NCI-H748 treated with DMSO at 0.1 percent for 48 hours (cell line): ENCODE measurements at places on chromosomes 11 and 22.
A peak's percentile ranks its signal among the peaks of the same experiment; 100 is the strongest.

DNA sequence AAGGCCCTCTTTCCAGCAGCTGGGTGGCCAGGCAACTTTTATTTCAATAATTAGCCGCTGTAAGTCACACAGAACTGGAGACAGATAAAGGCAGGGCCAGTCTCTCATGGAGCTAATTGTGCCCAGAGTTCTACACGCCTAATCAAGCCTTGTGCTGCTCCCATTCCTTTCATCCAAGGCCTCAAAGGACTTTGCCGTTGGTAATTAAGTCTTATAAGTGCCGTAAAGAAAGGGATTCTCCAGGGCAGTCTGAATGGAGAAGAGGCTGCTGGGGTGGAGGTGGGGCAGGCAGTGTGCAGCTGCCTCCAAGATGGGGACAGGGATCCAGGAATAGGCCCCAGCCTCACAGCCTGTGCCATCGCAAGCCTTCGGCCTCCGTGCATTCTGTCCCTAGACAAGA is 357.9 kb downstream of the TENM4 start:
- DNase-seq, result no peak

GRCh38 chr22:47695176-47695575 is 932.7 kb downstream of the TBC1D22A start:
- no peak for DNase-seq

DNA sequence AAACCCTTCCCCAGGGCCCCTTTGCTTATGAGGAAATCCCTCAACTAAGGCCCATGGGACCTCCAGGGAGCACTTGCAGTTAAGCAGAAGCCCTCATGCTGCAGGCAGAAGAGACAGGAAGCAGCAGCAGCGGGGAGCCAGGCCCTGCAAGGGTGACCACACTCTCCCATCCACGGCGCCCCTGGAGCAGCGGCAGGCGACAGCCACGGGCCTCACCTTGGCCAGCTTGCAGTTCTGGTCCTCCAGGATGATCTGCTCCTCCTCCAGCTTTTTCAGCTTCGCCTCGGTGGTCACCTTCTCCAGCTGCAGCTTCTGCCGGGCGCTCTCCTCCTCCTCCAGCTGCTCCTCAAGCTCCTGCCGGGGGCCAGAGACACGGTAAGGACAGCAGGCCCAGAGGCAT is 47.0 kb downstream of the APOL1 start:
- DNase-seq, result no peak

GRCh38 chr22:24093855-24094254 is 82.8 kb downstream of the CABIN1 start:
- DNase-seq, result no peak

DNA sequence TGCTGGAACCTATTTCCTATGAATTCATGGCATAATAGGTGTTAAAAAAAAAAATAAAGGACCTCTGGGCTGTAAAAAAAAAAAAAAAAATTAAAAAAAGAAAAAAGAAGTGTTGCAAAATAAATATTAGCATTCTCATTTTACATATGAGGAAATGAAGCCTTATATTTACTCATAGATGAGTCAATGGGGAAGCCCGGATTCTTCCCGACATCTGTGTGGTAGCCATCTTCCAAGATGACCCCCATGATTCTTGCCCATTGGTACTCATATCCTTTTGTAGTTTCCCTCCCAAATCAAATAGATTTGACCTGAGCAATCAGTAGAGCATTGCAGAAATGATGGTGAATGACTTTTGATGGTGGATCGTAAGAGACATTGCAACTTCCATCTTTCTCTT is 3.0 kb upstream of the SWAP70 start:
- DNase-seq, result no peak

- no peak for DNase-seq
Observed at GRCh38 chr11:12170984-12171383, 60.6 kb downstream of the MICAL2 start.

DNA sequence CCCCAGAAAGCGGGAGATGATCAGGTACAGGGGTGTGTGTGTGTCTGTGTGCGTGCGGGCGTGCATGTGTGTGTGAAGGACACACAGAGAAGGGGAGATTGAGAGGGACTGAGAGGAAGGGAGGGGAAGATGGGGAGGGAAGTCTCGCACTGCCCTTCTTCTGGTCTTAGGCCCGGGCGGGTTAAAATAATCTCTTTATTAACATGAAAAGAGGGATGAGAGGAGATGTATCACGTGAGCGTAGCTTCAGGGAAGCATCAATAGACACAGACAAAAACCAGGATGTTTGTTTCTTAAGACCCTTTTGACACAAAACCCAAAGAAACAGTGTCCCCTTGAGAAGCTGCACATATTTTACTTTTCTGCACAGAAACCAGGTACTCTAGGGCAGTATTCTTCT is 347.3 kb downstream of the BRD1 start:
- no peak for DNase-seq

- DNase-seq, result no peak
Observed at GRCh38 chr22:31229402-31230079, 17.4 kb downstream of the LIMK2 start.

DNA sequence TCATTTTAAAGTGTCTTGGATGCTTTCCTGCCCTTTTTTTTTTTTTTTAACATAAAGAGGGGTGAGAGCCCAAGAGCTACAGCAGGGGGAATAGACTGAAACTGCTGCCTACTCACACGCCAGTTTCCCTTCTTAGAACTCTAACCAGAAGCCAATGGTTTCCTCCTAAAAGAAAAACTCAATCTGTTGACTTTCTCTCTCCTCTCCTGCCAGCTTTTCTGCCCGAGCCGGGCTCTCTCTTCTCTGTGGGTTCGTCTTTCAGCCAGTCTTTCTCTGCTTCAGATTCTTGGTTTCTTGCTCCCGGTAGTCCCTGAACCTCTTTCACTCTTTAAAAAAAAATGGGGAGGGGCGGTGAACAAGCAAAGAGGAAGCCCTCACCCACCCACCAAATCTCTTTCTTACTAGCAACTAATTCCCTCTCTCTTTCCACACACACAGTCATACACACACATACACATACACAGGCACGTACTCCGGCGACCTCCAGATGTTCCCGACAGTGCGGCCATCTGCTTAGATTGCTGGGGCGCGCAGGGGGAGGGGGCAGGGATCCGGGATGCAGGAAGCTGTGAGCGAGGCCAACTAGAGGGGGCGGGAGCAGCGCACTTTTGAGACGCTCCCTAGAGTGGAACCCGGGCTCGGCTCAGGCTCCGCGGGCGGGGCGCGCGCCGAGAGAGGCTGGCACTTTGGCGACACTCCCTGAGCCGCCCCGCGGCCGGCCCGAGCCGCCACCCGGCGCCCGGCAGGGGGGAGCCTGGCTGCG is 444 bp upstream of the TSKU start:
- DNase-seq, result peak; percentile 44

GRCh38 chr11:14029971-14030920 is 67.7 kb downstream of the SPON1 start:
- peak; percentile 63 for DNase-seq

- DNase-seq, result no peak
Observed at GRCh38 chr22:37256075-37256726, 12.1 kb upstream of the RAC2 start.

- DNase-seq, result no peak
Observed at GRCh38 chr11:80980227-80980626, 1539.4 kb upstream of the TENM4 start.

DNA sequence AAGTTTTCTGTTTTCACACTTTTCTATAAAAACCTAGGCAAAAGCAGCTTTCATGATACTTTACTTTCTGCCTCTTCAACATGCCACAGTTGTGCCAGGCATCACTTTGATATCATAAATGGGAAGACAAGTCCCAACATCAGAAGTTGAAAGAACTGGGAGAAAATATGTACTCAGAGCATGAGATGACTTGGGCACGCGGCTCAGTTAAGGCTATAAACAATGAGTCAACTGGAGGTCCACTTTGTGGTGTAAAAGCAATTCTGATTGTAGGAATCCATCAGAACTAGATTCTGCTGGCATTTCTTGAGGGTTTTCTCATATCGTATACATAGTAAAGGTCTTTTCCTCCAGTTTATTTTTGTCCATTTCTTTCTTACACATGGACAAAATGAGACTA is 109.7 kb upstream of the USP47 start:
- DNase-seq, result no peak

GRCh38 chr11:130037058-130037457 is 32.6 kb upstream of the APLP2 start:
- DNase-seq, result no peak

DNA sequence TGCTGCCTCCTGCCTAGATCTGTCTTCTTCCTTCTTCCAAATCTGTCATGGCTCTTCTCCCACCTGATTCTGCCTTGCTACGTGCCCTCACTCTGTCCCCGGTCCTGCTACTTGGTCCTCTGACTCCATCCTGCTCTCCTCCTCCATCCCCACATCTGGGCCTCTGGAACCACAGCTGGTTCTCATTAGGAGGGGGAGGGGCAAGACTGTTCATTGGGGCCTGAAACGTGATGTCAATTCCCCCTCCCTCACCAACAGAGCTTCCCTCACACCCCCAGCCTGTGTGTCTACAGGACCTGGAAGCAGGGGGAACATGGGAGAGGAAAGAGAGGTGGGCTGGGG is 9.1 kb downstream of the DCHS1 start:
- DNase-seq, result no peak

DNA sequence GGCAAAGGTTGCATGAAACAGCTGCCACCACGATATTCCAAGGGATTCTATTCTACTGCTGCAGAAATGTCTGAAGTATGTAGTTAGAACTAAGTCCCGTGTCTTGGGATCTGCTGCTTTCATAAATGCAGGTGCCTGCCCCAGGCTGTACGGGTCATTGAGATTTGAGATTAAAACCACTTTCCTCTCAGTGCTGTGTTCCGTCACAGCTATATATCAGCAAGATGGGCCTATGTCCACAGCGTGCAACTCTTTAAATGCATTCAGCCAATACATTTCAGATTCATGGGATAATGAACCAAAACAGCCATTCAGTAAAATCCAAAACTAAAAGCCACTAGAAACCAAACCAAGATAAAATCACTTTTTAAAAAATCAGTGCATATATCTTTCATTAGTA is 107.3 kb upstream of the LUZP2 start:
- DNase-seq, result no peak

- DNase-seq, result no peak
Observed at GRCh38 chr11:11211186-11211585, 141.9 kb downstream of the CSNK2A3 start.

- DNase-seq, result no peak
Observed at GRCh38 chr11:19906126-19906525, 193.5 kb downstream of the NAV2 start.

GRCh38 chr22:23712256-23712655 is 21.4 kb downstream of the RGL4 start:
- DNase-seq, result no peak

DNA sequence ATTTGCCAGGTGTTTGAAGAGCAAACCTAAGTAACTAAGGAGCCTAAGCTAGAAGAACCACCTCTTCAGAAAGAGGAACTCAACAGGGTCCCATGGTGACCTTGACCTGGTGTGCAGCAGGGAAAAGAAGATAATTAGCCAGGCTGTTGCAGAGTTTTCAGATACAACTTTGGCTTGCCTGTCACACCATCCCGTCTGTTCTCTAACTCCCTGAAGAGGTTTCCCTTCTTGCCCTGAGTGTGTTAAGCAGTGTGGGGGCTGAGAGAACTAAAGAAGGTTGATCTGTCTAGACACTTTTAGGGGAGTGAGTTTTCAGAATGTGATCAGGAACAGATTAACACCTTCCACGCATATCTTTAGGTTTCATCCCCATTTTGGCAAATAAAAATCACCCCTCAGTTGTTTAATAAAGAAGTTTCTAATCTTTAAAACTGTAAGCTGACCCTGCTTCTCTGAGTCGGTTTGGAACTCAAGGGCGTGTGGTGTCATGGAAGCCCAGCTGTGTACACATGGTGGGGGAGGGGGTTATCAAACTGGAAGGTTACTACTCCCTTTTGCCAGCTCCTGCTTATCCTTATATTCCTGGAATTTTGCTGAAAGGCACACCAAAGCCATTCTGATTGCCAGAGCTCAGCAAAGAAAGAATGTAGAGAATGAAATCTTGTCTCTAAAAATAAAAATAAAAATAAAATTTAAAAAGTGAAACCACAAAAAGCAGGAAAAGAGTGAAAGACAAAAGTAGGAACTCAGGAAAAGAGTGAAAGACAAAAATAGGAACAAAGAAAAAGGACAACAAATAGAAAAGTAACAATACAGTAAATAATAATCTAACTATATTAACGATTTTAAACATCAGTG is 70.2 kb downstream of the DBX1 start:
- DNase-seq, result peak; percentile 20

GRCh38 chr11:37770145-37770544 is 1172.1 kb upstream of the RAG2 start:
- no peak for DNase-seq

DNA sequence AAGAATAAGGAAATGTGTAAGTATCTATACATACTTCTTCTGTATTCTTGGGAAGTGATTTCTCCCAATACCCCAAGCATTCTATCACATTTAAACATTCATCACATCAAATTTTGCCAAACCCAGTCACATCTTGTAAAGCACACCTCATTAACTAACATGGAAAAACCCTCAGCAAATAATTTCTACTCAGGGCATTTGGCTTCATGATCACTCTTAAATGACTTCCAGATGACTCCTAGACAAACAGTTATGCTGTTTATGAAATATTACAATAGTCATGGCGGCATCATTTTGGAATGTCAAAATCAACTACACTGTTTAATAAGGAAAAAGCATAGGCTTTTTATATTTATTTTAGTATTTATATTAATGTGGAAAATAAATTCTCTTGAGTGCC is 47.3 kb upstream of the CCDC34 start:
- no peak for DNase-seq

DNA sequence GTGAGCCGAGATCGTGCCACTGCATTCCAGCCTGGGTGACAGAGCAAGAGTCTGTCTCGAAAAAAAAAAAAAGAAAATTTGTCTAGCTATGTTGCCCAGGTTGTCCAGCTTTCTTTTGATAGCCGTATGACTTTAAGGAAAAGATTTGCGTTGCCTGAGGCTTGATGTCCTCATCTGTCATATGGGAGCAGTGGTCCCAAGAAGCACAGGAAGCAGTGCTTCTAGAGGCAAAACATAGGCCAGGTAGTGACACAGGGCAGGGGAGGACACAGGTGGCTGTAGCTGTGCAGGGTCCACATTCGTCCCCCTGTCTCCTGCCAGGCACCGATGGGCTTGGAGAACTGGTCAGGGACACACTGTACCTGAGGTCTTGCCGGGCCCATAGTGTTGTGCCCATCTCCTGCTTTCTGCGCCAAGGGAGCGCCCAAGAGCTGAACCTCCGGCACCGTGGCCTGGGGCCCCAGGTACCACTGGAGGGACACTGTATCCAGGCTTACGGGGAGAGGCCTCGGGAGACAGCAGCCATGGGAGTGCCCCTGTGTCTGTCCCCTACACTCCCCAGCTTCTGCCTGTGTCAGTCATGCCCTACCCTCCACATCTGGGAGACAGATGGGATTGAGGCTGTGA is 1.4 kb downstream of the LRRC74B start:
- DNase-seq, result no peak

- DNase-seq, result no peak
Observed at GRCh38 chr11:267491-267994, 10.7 kb upstream of the NLRP6 start.

DNA sequence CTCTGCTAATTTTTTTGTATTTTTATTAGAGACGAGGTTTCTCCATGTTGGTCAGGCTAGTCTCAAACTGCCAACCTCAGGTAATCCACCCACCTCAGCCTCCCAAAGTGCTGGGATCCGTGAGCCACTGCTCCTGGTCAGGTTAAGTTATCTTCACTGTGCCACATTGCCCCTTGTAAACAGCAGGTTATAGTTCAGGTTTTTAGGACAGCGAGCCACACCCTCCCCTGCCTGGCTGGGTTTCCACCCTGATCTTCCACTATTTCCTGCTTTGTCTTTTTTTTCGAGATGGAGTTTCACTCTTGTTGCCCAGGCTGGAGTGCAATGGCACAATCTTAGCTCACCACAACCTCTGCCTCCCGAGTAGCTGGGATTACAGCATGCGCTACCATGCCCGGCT is 16.1 kb downstream of the ACO2 start:
- DNase-seq, result no peak
